ENCODE measurements at places on chromosomes 5 and 9. TPM values are rescaled to one million over a fixed set of nuclear protein-coding genes. Genes with fewer than 3 reads are reported as not detected.

Gene ACER2
- 1.3 TPM for polyA plus RNA-seq

Gene SLC6A7
- polyA plus RNA-seq, result not detected

Gene FBXO4
- 2.9 TPM for polyA plus RNA-seq

Gene SPINK1
- not detected for polyA plus RNA-seq

Gene NOTCH1
- 2.6 TPM for polyA plus RNA-seq

Gene IRX2
- not detected for polyA plus RNA-seq

Gene ELOVL7
- 0.07 TPM for polyA plus RNA-seq

Gene ELL2
- polyA plus RNA-seq, result 27.4 TPM

Gene EPB41L4B
- polyA plus RNA-seq, result 0.84 TPM

DNA sequence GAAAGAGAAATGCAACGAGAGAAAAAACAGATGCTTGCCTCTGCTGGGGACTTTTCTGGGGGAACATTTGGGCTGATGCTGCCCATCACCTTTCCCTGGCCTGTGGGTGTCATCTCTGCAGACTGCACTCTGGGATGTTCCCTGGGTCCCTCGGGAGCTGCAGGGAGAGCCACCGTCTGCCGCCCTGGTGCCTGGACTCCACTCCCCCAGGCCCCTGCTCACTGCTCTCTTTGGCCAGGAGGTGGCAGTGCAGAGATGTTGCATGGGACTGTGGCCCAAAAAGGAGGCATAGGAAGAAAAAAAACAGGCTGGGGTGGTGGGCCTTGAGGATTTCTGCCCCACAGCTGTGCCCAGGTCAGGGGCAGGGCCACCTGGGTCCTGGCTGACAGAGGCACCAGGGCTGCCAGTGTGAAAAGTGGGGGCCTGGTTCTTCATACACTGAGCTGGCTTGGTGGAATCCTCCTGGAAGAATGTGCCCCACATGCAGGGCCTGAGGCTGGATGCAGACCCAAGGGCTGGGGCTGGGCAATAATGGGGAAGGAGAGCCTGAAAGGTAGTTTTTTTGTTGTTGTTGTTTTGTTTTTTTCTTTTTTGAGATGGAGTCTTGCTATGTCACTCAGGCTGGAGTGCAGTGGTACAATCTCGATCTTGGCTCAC is 353.6 kb downstream of the SLIT3 start:
- DNase-seq, result peak; percentile 78

DNA sequence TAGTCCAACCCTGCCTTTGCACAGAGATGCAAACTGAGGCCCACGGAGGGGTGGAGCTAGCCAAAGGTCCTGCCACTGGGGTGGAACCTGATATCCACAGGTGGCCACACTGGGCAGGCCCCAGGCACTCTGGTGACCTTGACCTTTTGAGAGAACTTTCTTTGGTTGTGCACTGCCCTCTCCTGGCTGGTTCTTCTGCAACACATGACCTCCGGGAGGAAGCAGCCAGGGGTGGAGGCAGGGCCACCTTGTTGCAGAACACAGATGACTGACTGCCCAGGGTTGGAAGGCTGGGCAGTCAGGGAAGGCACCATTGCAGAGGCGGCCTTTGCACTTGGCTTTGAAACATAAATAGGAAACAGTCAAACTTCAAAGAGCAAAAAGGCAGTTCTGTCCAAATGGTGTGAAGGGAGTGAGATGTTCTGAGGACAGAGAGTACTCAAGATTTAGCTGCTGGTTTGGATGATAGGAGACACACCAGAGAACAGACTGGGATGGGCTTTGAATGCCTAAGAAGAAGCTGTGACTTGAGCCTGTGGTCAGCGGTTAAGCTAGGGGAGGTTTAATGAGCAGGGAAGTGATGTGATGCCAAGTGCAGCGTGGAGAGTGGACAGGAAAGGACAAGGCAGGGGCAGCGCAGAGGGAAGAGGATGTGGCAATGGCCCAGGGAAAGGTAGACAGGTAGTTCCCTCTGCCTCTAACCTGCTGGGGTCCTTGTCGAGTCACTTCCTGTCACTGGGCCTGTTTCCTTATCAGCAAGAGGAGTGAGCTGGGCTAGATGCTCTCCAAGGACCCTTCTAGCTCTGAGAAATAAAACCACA is 6.8 kb upstream of the TCOF1 start:
- peak; percentile 82 for DNase-seq

DNA sequence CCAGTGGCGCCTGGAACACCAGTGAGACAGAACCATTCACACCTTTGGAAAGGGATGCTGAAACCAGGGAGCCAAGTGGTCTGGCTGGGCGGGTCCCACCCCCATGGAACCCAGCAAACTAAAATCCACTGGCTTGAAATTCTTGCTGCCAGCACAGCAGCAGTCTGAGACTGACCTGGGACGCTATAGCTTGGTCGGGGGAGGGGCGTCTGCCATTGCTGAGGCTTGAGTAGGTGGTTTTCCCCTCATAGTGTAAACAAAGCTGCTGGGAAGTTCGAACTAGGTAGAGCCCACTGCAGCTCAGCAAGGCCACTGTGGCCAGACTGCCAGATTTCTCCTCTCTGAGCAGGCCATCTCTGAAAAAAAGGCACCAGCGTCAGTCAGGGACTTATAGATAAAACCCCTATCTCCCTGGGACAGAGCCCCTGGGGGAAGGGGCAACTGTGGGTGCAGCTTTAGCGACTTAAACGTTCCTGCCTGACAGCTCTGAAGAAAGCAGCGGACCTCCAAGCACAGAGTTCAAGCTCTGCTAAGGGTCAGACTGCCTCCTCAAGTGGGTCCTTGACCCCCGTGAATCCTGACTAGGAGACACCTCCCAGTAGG is 42.0 kb upstream of the FKTN start:
- DNase-seq, result no peak

GRCh38 chr9:22173908-22174307 is 164.8 kb upstream of the CDKN2B start:
- no peak for DNase-seq

DNA sequence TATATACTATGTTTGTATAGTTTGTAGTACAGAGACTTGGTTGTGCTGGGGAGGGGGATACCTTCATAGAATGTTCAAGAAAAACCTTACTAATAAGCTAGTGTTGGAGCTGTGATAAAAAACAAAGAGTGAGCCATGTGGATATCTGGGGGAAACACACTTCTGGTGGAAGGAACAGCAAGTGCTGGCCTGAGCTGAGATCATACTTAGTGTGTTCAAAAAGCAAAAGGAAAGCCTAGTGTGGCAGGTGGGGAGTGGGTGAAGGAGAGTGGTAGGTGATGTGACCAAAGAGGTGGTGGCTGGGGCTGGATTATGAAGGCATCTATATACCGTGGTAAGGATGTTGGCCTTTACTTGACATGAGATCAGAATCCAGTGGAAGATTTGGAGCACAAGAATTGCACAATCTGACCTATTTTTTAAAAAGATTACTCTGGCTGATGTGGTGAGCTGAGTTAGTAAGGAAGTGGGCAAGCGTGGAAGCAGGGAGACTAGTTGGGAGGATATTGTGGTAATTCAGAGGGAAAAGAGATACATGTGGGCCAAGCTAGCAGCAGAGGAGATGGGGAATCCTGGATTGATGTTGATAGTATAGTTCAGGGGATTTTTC is 26.6 kb downstream of the PALM2AKAP2 start:
- DNase-seq, result no peak

GRCh38 chr9:78370991-78371390 is 74.1 kb downstream of the PSAT1 start:
- DNase-seq, result no peak

GRCh38 chr9:98808411-98808815 is 943 bp downstream of the GALNT12 start:
- DNase-seq, result no peak

GRCh38 chr5:138305797-138306196 is 25.8 kb downstream of the CDC25C start:
- no peak for DNase-seq

DNA sequence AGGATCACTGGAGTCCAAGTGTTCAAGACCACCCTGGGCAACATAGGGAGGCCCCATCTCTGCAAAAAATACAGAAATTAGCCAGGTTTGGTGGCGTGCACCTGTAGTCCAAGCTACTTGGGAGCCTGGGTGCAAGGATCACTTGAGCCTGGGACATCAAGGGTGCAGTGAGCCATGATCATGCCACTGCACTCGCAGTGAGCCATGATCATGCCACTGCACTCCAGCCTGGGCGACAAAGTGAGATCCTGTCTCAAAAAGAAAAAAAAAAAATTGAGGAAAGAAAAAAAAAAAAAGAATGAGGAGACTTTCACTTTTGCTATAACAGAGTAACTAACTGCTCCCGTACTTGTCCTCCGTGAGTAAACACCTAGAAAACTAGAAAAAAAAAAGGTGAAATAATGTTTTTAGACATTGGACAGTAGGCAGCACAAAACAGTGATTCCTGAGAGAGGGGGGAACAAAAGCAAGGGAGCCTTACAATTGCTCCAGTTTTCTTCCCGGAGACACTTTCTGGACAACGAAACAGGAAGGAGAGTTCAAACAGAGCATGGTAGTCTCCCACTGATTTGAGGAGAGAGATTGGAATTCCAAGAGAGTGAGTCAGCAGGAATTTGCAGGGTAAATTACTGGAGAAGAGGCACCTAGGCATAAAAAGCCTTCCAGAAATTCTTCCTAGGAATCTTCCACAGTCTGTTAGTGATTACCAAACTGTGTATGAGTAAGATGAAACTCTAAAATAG is 6.9 kb upstream of the ZBTB5 start:
- DNase-seq, result no peak

DNA sequence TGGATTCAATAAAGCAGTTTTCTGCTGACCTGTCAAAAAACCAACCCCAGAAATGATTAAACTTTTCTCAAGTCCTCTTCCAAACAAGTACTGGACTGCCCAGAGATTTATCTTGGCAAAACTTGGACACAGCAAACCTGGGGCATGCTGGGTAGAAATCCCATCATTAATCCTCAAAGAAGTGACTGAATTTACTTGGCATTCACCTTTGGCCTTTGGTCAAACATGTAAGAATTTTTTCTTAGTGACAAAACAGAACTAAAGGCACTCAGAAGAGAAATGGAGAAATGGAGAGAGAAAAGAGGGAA is 248.6 kb upstream of the NREP start:
- no peak for DNase-seq

DNA sequence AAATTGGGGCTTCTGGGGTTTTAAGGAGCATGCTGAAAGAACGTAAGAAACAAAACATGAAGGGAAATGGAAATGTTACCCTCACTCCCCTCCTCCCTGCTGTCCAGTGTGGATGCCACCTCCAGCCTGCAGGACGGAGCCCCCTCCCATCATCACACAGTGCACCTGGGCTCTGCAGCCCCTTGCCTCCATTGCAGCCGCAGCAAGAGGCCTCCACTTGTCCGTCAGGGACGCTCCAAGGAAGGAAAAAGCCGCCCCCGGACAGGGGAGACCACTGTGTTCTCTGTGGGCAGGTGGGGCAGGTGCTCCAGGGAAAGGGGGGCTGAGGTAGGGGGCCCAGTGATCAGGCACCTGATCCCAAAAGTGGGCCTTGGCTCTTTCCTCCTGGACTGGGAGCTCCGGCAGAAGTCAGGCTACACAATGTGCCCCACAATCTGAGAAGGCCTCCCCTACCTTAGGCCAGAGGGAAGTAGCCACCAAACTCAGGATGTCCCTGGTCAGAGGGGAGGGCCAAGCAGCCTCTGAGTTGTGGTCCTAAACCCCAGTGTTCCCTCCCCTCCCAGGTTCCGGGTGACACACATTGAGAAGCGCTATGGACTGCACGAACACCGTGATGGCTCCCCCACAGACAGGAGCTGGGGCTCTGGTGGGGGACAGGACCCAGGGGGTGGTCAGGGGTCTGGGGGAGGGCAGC is 2.7 kb downstream of the RELL2 start:
- DNase-seq, result no peak

All from SK-N-SH (cell line).